Stimulated activated effector memory CD8-positive, alpha-beta T cell treated with anti-CD3 and anti-CD28 coated beads, Interleukin-12 subunit alpha, Interleukin-12 subunit beta, amount 100 ng/mL, for 72 hours (primary cell): ENCODE measurements at places on chromosomes 2 and 18.

DNA sequence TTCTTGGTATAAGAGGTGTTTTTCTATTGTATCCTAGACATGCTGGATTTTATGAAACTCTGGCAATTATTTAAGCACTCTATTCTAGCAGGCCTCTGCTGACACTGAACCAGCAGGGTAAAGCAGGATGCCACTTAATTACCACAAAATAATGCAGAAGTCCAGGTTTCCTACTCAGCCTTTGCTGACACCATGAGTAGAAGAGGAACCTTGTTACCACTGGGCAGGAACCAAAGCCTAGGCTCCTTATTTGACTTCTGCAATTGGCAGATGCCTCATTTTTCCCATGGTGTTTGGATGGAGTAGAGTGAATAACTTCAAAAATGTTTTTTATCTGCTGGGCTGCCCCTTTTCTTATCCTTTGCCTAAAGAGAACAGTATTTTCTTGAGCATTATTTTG lies 60.8 kb downstream of the THNSL2 start:
- no peak for DNase-seq

DNA sequence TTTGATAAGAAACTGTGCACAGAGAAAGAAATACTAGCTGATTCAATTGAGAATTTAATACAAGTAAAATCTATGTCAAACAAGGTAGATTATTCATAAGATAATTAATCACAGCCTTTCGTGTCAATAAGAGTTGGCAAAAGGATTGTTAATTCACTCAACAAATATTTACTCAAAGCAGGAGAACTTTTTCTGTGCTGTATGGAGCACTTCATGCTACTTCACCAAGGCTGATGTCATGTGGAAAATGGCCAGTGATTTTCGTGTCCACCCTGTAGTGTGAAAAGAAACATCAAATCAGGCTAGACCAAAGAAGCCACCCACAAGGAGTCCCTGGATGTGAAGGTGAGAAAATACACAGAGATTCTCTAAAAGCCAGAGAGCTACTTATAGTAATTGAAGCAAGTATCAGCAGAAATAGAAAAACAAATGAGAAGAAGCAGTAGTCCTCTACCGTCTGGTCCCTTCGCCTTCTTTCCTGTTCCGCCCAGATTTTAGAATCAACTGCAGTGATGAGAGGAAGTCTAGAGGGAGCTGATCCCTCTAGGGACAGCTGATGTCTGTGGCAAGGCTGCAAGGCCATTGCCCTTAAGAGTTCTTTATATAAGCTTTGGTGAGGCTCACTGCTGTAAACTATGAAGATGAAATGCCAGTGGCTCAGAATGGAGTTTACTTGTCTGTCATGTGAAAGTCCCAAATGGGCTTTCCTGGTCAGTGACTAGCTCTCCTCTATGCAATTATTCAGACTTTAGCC lies 201.3 kb upstream of the APCDD1 start:
- no peak for DNase-seq

DNA sequence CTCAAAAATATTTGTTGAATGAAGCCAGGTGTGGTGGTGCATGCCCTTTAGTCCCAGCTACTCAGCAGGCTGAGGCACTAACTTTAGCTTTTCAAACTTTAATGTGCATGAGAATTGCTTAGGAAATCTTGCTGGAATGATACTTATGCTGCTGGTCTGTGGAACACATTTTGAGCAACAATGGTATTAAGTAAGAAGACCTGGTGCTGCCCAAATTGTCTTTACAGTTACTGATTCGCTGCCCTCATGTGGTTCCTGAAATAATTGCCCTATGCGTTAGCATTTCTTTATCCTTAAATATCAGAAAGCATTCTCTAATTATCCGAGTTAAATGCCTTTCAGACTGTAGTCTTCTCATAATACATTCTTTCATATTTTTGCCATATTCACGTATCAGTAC lies 76.0 kb upstream of the SESTD1 start:
- no peak for DNase-seq

DNA sequence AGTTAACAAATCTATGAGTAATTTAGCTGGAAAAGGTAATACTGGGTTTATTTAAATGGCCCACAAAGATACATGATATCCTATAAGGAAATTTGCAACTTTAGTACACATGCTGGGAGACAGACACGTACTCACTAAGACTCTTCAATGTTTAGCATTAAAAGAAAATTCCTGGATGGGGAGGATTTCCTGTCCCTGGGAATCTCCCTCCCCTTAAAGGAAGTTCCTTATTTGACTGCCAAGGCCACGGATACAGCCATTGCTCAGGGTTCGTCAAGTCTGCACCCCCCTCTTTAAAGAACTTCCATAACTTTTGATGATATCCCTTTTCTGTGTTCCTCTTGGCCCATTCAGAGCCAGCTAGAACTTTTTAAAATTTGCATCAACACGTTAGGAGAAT lies 267.6 kb downstream of the CD226 start:
- DNase-seq: no peak

DNA sequence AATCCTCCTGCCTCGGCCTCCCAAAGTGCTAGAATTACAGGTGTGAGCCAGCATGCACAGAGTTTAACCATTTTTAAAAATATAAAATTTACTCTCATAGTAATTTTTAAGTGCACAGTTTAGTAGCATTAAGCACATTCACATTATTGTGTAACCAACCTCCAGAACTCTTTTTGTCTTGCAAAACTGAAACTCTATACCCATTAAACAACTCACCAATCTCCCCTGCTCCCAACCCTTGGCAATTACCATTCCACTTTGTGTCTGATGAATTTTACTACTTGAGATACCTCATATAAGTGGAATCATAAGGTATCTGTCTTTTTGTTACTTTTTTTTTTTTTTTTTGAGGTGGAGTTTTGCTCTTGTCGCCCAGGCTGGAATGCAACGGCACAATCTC lies 112.5 kb downstream of the BMPR2 start:
- no peak for DNase-seq

GRCh38 chr2:11974573-11974972 lies 228.1 kb downstream of the LPIN1 start:
- no peak for DNase-seq

GRCh38 chr2:133884739-133885381 lies 316.6 kb upstream of the NCKAP5 start:
- no peak for DNase-seq

DNA sequence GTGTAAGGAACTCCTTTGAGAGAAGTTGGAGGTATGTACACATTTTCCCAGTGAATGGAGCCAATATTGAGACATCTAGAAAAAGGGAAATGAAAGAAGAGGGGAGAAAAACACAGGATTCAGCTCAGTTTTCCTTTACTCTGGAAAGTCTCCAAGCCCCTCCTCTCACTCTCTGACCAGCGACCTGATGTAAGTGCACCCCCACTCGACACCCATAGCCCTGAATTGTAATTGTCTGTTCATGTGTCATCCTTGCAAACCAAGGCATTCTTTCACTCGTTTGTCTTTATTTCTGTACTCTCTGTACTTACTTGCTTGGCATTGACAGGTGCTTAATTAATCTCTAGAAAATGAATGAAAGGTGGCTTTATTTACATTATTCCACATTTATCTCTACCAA lies 55.7 kb upstream of the CTAGE1 start:
- DNase-seq: no peak

- no peak for DNase-seq
These were observed 45.4 kb downstream of the LIMS1 start for GRCh38 chr2:108579623-108580022.

DNA sequence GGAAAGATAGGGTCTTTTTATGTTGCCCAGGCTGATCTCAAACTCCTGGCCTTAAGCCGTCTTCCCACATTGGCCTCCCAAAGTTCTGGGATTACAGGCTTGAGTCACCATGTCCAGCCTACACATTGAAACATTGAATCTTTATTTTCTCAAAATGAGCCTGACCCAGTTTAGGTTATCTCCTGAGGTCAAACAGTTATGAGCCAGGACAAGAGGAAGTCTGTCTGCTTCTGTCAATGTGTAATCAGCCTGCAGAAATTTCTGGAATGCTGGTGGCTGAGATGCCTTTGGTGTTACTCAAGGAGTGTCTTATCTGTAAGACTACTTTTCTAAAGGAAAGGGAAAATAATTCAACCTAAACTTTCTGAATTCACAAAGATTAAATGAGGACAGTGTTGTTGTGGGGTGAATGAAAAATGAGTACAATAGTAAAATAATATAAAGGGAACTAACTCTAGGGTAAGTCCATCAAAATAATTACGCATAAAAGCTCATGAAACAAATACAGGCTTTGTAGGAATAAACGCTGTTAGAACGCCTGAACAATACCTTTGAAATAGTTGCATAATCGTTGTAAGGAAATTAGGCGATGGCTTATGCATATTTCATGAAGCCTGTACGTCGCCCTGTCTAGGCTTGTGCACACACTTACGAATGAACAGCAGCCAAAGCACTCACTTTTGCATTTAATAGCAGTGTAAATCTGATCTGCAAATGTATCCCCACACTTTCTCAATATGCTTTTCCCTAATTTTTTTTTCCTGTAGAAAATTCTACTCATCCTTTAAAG lies 260.8 kb downstream of the RDH14 start:
- DNase-seq: no peak

DNA sequence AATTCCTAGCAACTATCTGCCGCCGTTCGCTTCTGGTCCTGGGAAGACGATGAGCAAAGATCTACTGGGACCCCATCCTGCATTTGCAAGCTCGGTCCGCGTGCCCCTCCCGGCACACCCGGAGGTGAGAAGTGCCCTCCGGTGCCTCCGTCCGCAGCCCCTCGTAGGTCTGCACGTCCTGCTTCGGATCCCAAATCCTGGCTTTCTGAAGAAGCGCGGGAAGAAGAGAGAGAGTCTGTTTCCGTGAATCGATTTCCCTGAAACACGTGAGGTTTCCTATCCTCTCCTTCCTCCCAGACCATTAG lies 5.0 kb upstream of the OSR1 start:
- DNase-seq: no peak

DNA sequence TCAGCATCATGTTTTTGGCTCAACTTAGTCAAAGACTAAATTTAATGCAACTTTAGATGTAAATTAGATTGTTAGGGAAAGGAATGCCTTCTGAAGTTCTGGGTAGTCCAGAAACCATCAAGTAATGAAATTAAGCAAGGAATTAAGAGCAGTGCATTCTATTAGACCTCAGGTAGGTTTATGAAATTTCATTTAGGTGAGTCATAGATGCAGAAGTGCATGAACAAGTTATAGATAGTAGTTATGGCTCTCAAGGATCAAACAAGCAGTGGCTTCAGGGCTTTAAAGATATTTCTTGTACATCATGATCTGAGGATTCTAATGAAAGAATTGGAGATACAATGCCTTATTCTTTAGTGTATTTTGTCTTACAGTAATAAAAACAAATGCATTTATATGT lies 25.4 kb upstream of the SPOPL start:
- DNase-seq: no peak

GRCh38 chr2:98867539-98868309 lies 68.3 kb downstream of the CRACDL start:
- no peak for DNase-seq

GRCh38 chr2:187017438-187017837 lies 168.5 kb upstream of the ZSWIM2 start:
- DNase-seq: no peak

GRCh38 chr18:39299152-39299551 lies 1733.6 kb upstream of the CELF4 start:
- DNase-seq: no peak

DNA sequence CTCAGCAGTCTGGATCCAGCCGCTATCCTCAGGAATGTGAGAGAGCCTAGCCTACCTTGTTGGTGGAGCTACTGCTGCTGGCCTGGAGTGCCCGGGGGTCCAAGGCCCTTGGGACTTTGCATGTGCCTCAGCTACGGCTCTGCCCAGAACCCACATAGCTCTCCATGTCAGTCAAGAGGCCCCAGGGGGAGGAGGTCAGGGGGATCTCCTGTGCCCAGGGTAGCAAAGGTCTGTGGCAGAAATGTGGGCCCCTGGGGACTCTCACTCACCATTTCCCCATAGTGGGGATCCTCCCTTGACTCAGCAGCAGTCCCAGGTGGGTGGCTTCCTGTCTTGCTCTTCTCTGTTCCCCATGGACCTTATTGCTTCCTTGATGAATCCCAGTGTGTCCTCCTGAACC lies 342.7 kb upstream of the CHAC2 start:
- DNase-seq: no peak

GRCh38 chr2:239908744-239909143 lies 116.4 kb downstream of the NDUFA10 start:
- DNase-seq: no peak

DNA sequence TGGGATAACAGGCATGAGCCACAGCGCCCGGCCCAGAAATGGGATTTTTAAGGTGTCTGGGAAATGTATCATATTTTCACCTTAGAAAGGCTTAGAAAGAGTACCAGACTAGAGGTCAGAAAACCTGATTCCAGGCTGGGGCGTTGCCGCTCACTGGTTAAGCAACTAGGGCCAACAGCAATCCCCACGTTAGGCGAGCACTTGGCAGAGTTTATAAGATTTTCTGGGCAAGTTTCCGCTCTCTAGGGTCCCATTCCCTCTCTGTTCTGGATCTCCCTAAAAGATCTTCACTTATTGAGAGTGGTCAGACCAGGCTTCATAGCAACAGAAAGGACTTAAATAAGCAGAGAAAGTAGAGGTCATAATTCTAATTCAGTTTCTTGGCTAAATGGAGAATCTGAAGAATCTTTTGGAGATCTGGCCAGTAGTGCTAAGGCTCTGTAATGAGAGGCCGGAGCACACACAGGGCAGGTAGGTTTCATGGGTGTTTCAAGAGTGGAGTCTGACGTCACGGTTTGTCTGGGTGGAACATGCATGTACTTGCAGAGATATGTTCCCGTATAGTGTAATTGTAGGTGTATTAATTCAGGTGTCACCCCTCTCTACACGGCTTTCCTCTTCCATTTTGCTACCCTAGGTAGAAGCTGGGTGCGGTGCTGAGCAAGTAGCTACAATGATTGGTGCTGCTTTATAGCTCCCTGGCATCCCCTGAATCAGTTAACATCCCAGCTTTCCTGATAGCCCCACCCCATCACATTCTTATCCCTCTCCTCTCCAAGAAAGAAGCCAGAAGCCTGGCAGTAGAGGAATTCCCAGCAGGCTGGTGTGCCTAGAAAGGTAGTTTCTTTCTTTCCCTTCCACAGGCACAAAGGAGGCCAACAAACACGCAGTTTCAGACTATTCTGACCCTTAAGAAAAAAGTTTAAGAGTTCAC lies 4.4 kb upstream of the SMAD7 start:
- DNase-seq: no peak

GRCh38 chr2:164974221-164974620 lies 18.9 kb upstream of the SLC38A11 start:
- no peak for DNase-seq

DNA sequence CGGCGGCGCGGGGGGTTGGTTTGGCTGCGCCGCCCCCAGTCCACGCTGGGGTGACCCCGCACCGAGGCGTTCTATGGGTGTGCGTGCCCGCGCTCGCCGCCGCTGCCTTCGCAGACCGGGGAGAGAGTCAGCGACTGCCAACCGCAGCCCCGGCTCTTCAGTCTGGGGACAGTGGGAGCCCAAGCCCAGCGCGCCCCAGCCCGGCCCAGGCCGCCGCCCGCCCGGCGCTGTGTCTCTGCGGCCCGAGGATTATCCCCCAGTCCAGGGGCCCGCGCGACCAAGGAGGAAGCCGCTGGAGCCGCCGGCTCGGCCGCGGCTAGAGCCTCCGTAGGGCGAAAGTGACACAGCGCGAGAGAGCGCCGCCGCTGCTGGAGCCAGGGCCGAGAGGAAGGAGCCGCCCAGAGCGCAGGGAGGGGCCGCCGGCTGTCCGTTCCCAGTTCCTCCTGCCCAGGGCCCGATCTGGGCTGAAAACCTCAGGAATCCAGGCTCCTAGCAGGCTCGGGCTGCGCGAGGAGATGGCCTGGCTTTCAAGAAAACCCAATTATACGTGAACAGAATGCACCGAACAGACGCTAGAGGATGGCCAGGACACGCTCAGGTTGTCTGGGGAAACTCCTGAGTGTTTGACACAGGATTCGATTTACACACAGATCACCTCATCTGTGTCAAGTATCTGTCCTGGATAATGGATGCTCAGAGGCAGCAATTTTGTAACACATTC lies 2.4 kb downstream of the CTIF start:
- DNase-seq: no peak
